ENCODE measurements at places on chromosomes 3 and 15.

DNA sequence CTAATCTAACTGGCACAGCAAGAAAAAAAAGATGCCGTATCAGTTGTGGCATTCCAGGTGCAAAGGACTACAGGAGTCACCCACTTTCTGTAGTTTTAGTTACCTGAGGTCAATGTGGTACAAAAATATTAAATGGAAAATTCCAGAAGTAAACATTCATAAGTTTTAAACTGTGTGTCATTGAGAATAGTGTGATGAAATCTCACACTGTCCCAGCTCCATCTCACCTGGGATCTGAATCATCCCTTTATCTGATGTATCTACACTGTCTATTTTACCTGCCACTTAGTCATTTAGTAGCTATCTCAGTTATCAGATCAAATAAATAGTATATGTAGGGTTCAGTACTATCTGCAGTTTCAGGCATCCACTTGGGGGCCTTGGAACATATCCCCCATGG lies 26.7 kb downstream of the GBE1 start:
- no peak for DNase-seq

GRCh38 chr3:66014651-66015050 lies 24.1 kb downstream of the MAGI1 start:
- no peak for DNase-seq

GRCh38 chr3:49670940-49671290 lies 3.2 kb upstream of the APEH start:
- DNase-seq = no peak

DNA sequence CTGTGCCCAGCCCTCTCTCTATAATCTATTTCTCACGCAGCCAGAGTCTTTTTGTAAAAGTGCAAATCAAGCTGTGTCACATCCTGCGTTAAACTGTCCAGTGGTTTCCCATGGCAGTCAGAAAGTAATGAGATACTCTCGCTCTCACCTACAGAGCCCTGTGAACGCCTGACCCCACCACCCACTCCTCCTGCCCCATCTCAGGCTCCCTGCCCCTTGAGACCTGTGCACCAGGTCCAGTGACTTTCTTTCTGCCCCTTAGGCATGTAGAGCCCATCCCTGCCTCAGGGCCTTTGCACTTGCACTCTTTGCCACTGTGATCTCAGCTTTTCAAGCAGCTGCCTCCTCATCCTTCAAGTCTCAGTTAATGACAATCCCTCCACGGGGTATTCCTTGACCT lies 58.3 kb upstream of the RASGRP1 start:
- DNase-seq = no peak

DNA sequence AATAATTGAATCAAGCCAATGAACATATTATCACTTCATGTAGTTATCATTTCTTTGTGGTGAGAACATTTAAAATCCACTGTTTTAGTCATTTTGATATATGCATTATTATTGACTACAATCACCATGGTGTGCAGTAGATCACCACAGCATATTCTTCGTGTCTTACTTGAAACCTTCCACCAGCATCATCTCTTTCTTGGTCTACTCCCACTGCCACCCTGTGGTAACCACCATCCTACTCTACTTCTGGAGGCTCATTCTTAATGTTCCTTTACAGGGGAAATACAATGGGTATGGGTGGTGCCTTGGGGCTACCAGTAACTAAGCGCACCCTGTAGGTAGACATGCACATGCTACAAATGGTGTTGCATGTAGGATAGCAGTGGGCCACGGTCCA lies 25.4 kb downstream of the PXK start:
- no peak for DNase-seq

DNA sequence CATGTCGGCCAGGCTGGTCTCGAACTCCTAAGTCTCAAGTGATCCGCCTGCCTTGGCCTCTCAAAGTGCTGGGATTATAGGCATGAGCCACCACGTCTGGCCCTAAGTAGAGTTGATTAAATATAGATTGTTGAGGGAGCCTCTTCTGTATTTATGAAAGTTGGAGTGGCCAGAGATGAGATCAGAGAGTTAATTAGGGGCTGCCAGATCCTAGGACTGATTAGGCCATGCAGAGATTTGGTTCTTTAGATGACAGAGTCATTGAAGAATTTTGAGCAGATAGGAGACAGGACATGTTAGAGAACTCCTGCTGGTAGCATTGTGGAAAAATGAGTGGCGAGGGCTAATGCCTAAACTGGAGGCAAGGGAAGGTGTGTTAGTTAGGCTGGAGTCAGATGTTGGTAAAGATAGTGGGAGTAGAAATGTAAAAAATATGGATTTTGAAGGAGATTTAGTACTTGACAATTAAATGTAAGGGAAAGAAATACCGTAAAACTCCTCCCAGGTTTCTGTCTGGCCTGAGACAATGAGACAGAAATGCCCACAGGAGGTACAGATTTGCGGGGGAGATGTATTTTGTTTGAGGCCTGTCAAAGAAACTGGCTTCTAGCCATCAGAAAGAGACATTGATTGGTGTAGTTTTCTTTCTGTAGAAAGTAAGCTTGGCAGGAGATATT lies 23.4 kb downstream of the SACM1L start:
- no peak for DNase-seq

- DNase-seq = no peak
Observed at GRCh38 chr3:178536211-178537079, at the start of gene KCNMB2. Gene KCNMB2 (plus strand): TSS chr3:178536436.

DNA sequence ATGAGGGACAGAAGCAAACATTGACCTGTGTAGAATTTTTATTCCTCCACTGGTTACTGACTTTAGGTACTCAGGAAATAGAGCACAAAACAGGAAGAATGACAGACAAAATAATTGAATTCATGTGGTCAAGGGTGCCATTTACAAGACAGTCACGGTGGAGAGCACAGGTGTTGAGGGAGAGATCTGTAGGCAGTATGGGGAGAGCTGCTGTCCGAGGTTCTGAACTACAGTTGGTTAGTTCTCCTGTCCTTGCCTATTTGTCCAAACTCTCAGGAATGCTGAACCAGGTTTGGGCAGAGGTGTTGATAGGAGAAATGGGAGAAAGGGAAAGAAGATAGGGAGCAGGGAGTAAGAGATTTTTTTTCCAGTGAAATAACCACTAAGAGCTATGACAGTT lies 178.5 kb upstream of the ZBTB20 start:
- DNase-seq = no peak

DNA sequence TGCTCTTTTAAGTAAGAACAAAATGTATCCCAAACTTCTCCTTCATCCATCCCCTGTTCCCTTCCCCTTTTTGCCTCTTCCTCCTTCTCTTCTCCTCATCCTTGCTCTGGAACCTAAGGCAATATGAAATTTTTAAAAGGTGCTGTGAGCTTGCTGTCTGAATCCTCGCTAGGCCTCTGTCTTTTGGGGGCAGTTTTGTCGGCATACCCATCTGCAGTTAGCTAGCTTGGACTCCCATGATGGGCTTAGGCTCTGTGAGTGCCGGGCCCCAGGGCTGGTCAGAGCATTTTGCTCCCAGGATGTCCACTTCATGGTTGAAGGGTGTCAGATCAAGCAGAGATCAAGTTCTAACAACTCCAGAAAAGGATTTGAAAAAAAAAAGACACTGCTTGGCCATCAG lies 18.6 kb downstream of the ZIC1 start:
- no peak for DNase-seq

GRCh38 chr3:143814443-143814889 lies 33.8 kb downstream of the SLC9A9 start:
- no peak for DNase-seq

GRCh38 chr15:101168898-101169494 lies 82.9 kb downstream of the CHSY1 start:
- DNase-seq = no peak

DNA sequence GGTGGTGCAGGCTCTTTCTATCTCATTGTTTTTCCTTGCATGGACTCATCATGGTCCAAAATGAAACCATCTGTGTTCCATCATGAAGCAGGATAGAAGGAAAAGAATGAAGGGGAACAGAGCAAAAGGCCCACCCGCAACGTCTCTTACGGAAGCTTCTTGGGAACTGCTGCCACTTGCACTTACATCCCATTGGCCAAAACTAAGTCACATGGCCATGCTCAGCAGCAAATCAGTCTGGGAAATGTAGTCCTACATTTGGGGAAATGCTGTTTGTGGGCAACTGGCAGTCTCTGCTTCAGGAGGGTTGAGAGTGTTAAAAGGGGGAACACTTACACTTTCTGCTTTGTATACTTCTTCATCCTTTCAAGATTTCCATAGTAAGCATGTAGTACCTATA lies 191.6 kb downstream of the SV2B start:
- no peak for DNase-seq

GRCh38 chr3:107629566-107629965 lies 106.8 kb downstream of the BBX start:
- no peak for DNase-seq

- DNase-seq = no peak
Observed at GRCh38 chr3:15361494-15362214, 29.3 kb upstream of the SH3BP5 start.

GRCh38 chr3:125292015-125292414 lies 79.5 kb upstream of the SLC12A8 start:
- DNase-seq = no peak

DNA sequence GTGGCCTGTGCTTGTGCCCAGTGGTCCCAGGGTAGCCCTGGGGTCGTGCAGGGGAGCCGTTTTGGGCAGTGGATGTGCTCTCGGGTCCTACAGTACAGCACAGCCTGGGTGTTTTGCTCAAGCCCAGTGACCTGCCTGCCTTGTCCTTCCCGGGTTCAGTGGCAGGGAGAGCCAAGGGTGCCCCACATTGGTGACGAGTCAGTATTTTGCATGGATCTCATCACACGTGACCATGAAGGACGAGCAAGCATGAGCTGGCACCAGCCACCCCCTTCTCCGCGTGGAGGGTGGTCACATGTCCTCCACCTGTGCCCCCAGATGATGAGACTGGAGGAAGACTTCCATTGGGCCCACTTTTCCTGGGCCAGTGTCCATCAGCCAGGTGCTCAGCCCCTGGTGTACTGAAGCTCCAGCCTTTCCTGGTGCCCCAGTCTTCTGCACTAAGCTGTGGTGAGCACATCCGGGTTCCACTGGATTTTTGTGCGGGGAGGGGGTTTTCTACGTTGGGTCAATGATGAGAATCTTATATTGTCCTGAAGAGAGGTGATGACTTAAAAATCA lies 197.5 kb downstream of the UBE3A start:
- DNase-seq = no peak

GRCh38 chr3:42347928-42348327 lies 62.5 kb downstream of the LYZL4 start:
- DNase-seq = no peak

- DNase-seq = no peak
Observed at GRCh38 chr15:40466426-40467260, 4.1 kb upstream of the CHST14 start.

- no peak for DNase-seq
Observed at GRCh38 chr15:83498801-83499200, 51.7 kb downstream of the SH3GL3 start.

GRCh38 chr15:46677491-46677890 lies 1039.8 kb upstream of the SEMA6D start:
- DNase-seq = no peak

DNA sequence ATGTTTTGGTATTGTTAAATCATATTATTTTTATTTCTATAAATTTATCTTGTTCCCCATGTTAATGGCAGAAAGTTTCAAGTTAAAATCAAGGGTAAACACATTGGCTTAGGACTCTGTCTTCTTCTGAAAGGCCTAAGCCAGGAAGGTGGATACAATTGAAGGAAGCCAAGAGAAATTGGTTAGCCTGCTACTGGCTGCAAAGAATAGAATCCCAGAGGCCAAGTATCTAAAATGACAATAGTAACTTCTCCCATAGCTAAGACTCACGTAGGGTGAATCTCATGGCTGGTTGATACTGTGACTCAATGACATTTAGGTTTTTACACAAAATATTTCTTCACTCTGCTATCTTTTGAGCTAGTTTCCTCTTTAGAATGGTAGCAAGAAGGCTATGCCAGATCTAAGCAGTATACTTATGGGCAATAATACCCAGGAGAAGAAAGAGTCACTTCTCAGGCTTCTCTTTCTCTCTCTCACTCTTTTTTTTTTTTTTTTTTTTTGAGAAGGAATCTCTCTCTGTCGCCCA lies 621.5 kb upstream of the TBL1XR1 start:
- DNase-seq = no peak

DNA sequence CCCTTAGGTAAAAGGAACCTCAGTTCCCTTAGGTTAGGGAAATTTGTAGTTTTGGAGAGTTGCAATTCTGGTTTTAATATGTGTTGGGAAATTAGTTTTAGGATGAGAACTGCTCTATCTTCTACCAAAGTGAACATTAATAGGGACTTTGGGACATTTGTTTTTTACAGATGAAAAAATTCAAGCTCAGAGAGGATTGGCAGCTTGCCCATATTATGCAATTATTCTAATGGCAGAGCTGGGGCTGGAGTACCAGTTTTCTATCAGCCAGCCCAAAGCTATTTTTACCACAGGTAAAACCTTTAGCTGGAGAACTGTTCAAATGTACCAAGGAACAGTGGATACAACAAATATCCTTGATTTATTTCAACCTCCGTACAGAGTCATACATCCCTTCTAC lies 127.0 kb downstream of the CPNE4 start:
- no peak for DNase-seq

- DNase-seq = no peak
Observed at GRCh38 chr3:112759210-112759609, 87.5 kb downstream of the CD200R1L start.

DNA sequence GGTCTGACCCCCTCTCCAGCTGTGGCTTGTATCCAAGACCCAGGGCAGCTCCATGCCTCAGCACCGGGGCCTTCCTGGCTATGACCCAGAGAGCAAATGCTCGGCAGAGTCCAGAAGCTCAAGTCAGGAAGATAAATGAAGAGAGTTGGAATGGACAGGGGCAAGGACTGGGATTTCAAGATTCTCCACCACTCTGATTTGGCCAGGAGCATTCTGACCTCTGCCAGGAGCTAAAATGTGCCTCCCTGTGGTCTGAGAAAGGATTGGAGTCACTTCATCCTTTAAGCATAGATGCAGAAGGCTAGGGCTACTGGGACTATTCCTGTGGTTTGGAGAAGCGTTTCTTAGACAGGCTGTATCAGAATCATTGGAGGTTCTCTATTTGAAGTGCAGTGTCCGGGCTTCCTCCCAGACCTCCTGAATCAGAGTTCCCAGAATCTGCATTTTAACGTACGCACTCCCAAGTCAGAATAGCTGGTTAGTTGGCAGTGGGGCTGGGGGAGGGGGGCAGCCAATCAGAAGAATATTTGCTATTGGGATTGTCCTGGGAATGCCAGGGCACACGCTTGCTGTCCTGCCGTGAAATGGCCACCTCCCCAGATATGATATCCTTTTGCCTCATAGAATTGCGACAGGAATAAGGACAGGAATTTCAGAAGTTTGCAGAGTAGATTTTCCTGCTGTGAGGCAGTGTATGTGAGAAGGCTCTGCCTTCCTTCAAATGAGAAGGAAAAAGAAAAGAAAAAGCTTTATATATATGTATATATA lies 57.4 kb downstream of the HRH1 start:
- no peak for DNase-seq

DNA sequence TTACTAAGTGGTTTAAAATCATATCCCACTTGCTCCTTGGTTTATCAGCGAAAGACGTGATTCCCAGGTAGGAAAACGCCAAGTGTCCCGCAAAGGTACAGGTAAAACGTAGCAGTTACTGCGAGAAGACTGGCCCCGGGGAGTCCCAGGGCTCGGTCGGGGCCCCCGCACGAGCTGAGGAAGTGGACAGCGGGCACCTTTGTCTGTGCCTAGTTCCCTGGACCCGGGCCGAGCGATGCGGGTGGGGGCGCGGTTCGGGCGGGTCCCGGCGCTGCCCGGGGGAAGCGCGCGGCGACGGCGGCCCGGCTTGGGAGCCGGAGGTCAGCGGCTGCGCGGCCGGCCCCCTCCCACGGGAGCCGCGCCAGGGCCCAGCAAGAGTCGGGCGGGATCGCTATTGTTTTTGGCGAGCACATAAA lies 864 bp upstream of the NEO1 start:
- peak; percentile 74 for DNase-seq

GRCh38 chr15:70244978-70245542 lies 147.3 kb upstream of the TLE3 start:
- no peak for DNase-seq

GRCh38 chr15:82045179-82045891 lies 483 bp downstream of the MEX3B start:
- peak; percentile 43 for DNase-seq
